Activated T-helper 9 cell treated with anti-CD3 and anti-CD28 coated beads, Interleukin-2, amount 50 U/mL, for 16 hours (primary cell): ENCODE measurements at places on chromosomes 2 and 18.

- DNase-seq = no peak
These were observed 347.7 kb downstream of the KIAA1328 start for GRCh38 chr18:37176621-37176934.

DNA sequence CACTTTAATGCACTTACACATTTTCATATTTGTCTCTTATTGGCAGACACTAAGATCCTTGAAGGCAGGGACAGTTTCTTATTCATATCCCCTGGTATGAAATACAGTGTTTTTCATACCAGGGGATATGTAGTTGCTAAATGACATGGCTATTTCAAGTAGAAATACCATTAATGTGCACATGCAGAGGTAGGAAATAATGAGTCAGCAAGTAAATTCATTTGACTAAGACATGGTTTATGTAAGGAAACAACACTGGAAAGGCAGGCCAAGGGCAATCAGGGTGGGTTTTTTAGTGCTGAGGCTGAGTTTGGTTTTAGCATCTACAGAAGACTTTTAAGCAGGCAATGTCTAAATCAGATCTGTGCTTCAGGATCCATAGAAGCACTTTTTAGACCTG is 155.9 kb downstream of the WDPCP start:
- no peak for DNase-seq

GRCh38 chr2:71834796-71835195 is 312.9 kb downstream of the CYP26B1 start:
- DNase-seq = no peak

DNA sequence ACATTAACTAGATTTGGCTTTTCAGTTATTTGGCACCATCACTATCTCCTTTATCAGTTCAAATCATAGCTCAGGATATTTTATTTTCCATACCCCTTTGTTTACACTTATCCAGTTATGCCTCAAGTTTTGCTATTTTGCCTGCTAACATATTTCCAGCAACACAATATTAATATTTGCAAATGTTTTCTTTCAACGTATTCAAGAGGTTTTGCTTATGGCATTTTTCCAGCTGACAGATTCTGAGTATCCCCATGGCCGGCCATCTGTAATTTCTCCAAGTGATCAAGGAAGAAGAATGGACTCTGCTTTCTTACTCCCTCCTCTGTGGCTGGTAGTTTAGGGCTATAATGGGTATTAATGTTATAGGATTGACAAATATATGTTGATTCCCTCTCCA is 49.4 kb downstream of the RND3 start:
- no peak for DNase-seq

DNA sequence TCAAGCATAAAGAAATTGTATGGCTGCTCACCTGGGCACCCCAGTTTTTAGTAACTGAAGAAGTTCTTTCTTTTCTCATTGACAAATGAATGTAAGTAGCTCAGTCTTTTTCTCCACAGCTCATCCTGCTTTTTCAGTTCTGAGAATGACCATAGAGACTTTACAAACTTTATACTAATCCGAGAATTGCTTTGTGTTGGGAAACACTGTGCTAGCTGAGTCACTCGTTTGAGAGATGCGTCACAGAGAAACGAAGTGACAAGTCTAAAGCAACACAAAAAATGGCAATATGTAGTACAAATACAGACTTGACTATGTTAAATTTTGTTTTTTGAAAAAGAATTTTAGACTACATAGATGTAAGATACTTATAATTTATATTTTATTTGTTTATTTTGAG is 9.0 kb downstream of the LRRTM4 start:
- DNase-seq = no peak

DNA sequence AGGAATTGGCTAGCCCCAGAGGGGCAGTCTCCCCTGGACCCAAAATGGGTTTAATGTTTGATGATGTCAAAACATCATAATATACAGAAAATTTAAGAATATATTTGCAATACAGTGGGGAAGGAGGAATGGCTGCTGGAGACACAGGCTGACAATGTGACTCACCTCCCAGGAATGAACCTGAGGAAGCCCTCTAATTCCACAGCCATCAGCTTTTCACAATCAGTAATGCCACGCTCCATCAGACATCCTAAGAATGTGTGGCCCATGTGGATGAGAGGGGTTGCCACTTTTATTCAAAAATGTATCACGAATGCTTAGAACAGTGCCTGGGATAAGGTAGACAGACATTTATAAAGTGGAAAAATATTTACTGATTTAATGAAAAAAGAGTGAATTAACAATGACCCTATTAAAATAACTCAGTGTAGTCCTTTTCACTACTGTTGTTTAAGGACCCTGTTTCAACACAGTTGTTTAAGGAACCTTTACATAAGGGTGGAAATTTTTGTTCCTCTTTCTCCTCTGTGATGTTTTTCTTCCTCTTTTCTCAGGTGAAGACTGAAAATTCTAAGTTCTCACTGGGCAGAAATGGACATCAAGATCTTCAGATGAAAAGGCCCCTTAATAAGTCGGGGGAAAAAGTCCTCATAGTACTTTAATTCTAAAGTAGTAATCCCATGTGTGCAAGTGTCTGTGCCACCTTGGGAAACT is 17.5 kb upstream of the TMEM163 start:
- no peak for DNase-seq

- DNase-seq = no peak
These were observed 37.5 kb upstream of the SERPINB2 start for GRCh38 chr18:63850020-63850419.

DNA sequence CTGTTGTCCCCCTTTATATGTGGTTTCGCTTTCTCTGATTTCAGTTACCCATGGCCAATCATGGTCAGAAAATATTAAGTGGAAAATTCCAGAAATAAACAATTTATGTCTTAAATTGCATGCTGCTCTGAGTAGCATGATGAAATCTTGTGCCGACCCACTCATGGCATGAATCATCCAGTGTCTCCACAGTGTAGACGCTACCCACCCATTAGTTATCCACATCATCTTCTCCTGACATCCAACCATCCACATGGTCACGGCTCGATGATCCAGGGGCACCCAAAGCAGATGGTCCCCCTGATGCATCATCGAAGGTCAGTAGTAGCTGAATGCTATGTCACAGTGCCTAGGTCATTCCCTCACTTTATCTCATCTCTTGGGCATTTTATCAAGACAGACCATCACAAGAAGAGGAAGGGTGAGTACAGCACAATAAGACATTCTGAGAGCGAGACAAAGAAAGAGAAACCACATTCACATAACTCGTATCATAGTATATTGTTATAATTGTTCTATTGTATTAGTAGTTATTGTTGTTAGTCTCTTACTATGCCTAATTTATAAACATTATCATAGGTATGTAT is 44.1 kb upstream of the ACKR3 start:
- DNase-seq = no peak

GRCh38 chr2:163455815-163456214 is 280.0 kb downstream of the FIGN start:
- no peak for DNase-seq

DNA sequence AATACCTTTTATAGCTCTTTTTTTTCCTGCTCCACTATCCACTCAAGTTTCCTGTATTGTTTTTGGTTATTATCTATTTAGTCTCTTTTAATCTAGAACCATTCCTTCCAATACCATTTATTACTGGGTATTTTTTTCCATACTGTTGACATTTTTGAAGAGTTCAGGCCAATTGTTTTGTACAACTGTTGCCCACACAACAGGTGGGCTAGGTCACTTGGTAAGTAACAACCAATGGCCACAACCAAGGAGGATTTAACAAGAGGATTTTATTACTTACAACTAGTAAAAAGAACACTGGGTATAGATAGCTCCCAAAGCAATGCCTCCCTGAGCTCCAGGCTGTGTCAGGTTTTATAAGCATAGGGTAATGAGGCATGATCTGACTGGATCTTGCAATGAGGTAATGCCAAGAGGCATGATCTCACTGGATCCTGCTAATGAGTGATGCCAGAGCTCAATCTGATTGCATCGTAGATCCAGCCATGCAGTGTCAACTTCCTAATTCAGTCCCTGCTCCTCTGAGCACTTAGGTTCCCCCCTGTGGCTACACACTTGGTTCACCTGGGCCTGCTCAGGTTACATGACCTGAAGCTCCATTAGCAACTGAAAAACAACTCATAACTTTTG is 7.1 kb upstream of the CEP68 start:
- DNase-seq = no peak

- no peak for DNase-seq
These were observed 77.0 kb downstream of the PRKCE start for GRCh38 chr2:45728458-45728942.

- DNase-seq = no peak
These were observed 483.9 kb downstream of the DPP10 start for GRCh38 chr2:114926303-114926702.

DNA sequence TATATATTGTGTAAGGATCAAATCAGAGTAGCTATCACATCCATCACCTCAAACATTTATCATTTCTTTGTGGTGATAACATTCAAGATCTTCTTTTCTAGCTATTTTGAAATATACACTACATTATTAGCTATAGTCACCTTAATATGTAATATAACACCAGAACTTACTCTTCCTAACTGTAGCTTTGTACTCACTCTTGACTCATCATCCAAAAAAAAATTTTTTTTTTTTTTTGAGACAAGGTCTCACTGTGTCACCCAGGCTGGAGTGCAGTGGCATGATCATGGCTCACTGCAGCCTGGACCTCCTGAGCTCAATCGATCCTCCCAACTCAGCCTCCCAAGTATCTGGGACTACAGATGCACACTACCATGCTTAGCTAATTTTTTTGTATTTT is 153.3 kb downstream of the EML6 start:
- DNase-seq = no peak

DNA sequence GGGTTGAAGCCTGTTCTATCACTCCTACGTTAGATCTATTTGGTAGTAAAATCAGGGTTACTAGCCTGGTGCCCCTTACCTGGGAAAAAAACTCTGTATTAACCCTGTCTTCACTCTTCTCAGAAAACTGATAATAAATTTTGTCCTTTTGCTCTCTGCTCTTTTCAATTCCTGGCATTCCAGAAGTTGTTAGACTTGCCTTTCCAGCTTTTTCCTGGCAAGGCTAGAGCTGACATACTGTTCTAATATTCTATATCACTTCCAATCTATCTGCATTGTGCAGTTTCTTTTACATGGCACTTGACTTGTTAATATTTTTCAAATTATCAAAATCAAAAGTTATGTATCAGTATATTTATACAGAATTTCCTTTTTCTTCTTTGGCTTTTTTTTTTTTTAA is 162.2 kb downstream of the FIGN start:
- no peak for DNase-seq

GRCh38 chr2:39607538-39608262 is 58.0 kb upstream of the TMEM178A start:
- no peak for DNase-seq

DNA sequence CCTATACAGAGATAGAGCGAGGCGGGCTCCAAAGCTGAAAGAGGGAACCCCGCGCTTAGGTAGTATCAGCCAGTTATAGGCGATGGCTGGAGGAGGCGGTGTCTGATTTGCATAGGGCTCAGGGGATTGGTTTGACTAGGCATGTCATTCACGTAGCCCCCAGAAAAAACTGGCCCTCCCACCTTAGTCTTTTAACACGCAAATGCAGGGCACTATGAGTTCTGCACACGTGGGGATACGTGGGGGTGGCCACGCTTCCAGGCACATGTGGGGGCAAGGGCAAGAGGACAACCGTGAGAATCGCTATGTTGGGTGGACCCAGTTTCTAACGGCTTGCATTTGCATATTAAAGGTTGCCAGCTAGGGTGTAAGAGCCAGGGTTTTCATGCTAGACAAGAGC is 56.7 kb upstream of the MSTN start:
- DNase-seq = no peak

- no peak for DNase-seq
These were observed 42.3 kb upstream of the FAM136A start for GRCh38 chr2:70344195-70344594.

- DNase-seq = no peak
These were observed 41.6 kb downstream of the EEF1B2 start for GRCh38 chr2:206201075-206201848.

DNA sequence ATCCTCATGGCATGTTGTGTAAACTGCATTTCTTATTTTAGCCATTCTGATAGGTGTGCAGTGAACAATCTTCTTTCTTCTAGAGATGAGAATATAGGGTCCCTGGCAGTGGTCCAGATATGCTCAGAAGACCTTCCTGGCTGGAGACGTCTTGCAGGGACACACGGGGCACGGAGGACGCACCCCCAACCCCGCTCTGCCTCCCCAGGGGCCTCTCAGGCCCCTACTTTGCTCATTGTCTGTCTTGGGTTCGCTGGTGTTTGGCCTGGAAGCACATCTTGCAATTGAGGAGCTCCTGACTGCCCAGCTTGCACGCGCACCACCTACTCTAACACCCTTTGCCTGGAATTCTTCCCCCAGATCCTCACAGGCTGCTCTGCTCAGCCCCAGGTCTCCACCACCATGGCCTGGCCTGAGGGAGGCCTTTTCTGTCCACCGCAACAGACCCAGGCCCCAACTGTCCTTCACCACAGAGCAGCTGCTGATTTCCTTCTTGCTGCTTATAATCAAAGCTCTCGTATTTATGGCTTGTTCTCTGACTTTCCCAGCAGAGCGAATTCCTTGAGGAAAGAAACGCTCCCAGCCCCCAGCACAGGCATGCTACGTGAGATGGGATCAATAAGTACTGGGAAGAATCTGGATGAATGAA is 295.9 kb upstream of the HDAC4 start:
- DNase-seq = no peak

GRCh38 chr2:113211226-113212105 is 37.7 kb downstream of the PSD4 start:
- DNase-seq = no peak

DNA sequence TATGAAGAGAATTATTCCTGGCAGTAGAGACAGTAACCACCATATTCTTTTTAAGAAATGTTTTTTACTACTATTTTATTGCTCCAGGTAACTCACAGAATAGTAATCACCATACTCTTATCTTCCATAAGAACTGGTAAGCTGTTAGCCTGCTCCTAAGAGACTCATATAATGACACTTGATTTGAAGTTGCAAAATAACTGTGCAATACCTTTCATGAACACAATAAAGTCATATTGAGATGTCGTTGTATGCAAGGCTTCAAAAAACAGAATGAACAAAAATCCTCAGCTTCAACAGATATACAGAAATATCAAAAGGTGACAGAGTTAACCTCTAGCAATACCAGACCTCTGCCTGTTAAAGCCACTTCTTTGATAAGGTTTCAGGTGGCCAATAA is 360.1 kb downstream of the NBAS start:
- DNase-seq = no peak

DNA sequence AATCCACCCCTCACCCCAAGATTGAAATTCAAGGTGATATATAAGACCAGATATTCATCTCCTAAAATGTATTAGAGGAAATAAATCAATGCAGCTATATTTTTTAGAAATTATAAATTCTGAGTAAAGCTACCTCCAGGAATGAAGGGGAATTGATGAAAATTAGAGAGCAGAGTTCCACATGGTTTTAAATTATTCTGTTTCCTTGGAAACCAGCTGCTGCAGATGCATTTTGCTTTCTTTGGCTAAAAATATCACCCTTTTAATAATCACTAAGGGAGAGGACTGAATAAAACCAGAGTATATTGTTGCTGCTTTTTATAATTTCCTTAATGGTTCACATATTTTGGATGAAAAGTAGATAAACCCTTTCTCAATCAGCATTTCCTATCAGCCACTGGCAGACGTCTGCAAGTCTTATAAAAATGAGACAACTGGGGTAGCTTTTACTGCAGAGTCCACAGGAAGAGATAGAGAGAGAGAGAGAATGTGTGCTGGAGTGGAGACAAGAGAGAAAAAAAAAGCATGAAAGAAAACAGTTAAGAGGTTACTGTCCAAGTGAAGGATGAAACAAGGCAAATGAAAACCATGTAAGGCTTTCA is 2.0 kb downstream of the CSRNP3 start:
- no peak for DNase-seq
